Renal cortex interstitium (tissue), 15 donors: ENCODE measurements at places on chromosomes 5 and 9.

DNA sequence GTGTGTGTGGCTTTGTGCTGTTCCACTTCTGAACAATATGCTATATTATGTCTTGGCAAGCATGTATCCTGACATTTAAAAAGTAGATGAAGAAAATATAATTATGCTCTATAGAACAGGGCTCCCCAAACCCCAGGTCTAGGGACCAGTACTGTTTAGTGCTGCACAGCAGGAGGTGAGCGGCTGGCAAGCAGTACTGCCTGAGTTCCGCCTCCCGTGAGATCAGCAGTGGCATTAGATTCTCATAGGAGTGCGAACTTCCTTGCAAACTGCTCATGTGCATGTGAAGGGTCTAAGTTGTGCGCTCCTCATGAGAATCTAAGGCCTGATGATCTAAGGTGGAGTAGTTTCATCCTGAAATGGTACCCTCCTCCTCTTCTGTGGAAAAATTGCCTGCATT is 979.1 kb upstream of the CTNND2 start:
- no peak for DNase-seq

DNA sequence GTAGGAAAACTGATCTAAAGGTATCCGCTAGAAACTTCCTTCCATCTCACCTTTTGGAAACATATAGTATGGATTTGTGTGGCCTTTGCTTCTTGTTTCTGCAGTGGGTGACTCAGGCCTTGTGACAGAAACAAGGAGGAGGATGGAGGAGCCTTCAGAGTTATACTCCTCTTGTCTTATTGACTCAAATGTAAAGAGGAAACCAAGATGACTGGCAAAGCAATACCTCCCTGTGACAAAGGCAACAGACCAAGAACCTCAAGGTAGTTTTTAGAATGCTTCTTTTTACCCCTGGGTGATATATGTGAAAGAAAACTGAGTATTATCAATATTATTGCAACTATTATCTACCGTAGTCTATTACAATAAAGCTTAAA is 123.3 kb upstream of the SLIT3 start:
- DNase-seq = no peak

GRCh38 chr9:13816837-13817236 is 497.1 kb downstream of the NFIB start:
- DNase-seq = no peak

- no peak for DNase-seq
Measured at GRCh38 chr5:54616031-54616430, 98.5 kb downstream of the SNX18 start.

DNA sequence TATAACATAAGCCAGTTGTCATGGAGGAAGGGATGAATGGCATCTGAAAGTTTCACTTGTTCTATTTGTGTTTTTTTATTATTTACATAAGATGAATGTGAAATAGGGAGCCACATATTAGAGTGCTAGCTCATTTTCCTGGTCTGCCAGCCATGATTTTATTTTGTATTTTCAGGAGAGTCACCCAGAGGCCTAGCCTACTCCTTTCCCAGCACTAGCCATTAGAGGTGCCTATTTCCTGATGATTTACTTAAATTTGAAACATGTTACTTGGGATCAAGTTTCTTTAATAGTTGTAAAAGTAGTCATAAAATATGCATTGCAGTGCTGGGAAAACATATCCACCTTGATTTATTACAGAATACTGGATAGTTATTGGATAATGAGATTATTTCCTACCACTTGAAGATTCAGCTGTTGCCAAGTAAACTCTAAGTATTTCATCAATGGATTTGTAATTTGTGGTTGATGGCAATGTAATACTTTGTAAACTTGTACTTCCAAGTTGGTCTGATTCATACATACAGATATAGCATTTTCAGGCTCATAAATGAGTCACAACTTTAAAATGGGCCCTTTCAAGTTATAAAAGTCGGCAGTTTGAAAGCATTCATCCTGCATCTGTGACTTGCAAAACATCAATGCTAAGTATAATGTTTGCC is 50.8 kb downstream of the KCNN2 start:
- no peak for DNase-seq
